Activated gamma-delta T cell (primary cell): ENCODE measurements at places on chromosomes 4 and X.

DNA sequence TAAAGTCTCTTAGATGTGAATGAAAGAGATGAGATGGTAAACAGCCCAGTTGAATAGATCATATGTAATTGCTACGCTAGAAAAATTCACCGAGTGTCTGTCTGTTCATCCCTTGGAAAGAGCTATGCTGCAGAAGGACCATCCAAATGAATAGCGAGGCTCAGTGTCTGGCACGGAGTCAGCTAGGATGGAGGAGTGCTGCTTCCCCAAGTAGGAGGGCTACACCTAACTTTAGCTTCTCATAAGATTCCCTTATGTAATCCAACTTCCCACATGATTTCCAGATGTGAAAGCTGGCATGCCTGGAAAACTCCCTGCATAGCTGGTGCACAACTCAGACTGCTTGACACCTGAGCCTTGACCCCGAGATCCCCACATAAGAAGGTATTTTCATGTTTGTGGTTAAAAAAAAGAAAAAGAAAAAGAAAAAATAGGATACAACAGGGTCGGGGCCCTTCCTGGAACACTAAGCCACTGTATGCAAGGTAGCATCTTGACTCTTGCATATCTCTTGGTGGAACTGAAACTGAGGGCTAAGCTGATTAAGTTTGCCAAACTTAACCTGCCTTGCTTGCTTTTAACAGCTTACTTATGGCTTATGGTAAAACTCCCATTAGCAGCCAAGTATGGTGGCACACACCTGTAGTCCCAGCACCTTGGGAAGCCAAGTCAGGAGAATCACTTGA, 82.3 kb downstream of the FREM3 start:
- DNase-seq: no peak

DNA sequence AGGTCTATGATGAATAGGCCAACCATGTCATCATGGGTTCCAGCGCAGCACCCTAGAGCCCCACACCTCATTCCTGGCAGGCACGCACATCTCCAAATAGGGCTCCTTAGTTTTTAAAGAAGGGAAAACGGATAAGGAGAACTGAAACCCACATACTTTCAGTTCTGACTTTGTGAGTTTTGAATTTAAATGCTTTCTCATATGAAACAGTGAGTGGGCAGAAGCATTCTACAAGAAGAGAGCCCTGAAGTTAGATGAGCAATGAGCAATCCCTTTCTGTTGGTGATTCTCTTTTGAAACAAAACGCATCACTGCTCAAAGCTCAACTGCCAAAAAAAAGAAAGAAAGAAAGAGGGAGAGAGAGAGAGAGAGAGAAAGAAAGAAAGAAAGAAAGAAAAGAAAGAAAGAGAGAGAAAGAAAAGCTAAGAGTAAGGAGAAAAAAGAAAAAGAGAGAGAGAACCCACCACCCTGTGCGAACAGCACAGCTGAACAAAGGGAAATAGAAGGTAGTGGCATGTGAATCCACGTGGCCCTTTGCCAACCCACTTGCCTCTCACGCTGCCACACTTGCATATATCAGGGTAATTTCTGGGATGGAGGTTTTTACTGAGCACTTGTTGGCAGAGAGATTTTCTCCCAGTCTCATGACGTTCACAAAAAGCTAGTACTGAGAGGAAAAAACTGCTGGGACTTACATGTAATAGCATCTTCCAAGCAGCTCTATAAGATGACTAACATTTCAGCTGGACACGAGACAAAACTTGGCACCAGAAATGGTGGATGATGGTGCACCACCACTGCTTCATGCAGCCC, 31.0 kb downstream of the TMSB4X start:
- no peak for DNase-seq

GRCh38 chr4:90842960-90843359, 715.8 kb downstream of the CCSER1 start:
- DNase-seq: no peak

GRCh38 chr4:74092957-74093356, 6.0 kb downstream of the CXCL2 start:
- DNase-seq: no peak

DNA sequence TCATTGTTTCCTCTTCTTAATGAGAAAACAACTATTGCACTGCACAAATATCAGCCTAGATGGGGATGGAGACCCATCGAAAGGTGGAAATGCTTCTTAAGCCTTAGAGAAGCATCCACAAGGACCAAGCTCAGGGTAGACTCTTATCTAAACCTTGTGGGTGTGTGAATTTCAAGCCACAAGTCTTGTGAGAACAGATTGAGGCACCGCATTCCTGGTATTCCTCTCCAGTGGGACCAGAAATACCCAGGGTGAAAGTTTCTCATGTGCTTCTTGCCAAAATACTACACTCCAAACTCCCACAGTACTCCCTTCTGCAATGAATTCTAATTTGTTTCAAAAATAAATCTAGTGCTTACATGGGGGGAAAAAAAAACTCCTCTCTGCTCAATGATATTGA, 375.6 kb downstream of the PDGFC start:
- no peak for DNase-seq

GRCh38 chrX:10242026-10242425, 85.3 kb downstream of the CLCN4 start:
- no peak for DNase-seq

DNA sequence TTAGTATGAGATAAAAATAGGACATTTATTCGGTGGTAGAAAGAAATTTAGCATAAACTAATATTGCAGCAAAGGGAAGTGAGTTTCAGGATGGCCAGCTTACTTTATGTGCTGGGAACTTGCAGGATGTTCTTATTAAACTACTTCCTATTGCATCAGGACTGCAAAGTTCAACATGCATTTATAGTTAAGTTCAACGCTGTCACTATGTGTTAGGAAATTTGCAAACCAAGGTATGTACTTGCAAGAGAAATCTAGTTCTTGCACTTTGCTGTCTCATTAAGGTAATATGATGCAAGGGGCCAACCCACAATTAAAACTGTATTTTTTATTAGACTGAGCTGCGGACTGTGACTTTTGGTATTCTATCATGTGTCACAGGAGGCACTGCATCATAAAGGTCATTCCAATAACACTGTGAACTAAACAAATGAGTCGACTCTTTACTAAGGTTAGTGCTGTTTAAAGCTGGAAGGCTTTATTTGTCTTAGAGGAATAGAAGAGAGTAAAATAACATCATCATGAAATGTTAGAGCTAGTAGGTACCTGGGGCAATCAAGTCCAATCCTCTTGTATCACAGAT, 1525.7 kb upstream of the TENM3 start:
- DNase-seq: no peak

DNA sequence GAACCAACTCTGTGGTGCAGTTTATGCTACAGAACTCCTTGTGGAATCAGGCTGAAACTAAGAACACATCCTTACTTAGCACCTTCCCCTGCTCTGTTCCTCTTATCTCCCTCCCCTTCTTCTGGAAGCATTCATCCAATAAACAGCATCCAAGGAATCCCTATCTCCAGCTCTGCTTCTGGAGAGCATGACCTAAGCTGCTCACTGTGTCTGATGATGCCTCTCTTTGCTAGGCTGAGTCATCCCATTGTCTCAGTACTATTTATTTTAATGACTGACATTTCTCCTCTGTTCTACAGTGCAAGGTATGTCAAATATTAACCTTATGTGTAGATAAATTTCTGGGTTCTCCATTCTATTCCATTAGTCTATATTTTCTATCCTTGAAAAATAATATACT, 71.2 kb downstream of the BEND2 start:
- DNase-seq: no peak

GRCh38 chr4:955931-956381, 17.4 kb downstream of the DGKQ start:
- DNase-seq: no peak

DNA sequence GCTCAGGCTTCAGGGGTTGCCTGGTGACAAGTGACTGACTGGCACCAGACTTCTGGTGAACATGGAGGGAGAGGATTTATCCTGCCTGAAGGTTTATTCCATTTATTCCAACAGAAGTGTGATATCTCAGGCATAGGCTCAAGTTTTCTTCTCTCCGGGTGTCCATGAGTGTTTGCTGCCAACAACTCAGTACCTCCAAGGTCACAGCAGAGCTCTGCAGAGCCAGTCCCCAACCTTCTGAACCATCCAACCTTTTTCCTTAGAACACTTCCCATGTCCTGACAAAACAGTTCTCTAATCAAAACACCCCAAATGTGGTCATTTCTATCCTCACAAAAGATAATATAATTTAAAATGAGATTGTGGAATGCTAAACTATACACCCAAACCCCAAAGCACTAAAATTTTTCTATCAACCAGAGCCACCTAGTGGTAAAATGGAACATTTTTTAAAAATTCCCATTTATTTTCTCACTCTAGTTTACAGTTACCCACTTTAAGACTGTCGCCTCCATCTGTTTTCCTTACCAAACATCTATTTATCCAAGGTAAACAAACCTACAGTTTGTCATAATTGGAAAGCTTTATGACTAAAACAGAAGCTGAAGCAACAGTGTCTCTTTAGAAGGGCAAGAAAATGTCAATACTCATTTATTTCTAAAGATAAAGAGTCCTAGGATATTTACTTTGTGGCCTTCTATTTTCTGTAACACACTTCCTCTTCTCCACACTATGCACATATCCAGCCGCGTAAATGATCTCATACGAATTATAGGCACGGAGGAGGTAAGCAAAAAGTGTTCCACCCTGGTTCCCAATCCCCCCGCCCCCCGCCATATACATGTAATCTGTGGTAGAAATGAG, 39.5 kb downstream of the TMEM154 start:
- DNase-seq: no peak

- DNase-seq: no peak
These were observed 20.2 kb downstream of the PDK3 start for GRCh38 chrX:24485323-24485722.

DNA sequence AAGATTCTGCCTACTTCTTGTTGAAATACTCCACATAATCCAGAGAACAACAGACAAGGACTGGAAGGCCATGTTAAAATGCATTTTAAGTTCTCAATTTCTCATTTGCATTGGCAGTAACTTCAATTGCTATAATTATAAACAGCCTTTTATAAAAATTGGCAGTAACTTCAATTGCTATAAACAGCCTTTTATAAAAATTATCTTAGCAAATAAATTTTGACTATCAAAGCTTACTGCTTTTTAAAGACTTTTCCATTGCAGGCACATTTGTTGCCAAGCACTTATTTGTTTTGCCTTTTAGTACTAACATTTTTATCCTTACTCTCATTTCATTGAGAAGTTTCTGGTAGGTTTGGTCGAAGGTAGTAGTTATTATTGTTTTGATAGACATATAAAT, 17.8 kb downstream of the SCFD2 start:
- no peak for DNase-seq

DNA sequence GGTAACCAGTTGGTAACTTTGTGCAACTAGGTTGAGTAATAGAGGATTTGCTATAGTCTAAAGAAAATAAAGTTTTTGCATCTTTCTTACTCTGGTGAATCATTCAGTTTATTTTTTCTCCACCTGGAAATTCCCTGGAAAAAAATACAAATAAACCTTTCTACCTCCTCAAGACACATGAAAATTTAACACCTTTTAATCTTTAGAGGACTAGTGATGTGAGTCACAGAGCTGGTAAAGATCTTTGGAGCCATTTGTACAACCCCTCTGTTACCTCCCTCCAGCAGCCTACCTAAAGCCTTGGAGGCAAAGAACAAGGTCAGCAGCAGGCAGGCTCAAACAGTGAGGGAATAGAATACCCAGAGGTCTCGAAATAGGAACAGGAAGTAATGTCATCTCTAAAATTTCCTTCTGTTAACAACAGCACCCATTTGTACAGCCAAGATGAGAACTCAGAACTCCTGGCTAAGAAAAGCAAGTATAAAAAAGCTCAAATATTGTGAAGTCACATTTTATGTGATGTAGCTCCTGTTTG, 10.2 kb upstream of the MAOB start:
- DNase-seq: no peak

DNA sequence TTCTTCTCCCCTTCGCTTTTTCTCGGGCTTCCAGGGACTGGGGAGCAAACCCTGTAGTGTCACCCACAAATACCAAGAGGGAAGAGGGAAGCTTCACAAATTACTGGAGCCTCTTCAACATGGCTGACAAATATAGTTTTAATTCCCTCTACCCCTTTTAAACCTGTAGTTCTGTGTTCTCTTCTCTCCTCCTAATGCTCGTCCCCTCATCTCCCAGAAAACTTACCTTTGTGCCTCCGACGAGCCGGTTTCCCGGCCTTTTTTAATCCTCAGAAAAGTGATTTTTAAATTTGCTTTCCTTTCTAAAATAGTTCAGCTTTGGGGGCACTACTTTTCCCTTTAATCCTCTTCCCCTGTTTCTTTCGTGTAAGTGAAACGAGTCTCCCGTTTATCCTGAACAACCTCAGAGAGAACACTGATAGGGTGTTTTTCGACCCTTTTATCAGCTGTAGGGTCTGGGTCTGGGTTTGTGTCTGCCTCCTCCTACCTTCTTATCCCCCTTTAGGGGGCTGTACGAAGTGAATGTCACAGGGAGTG, 408 bp downstream of the TET2 start:
- DNase-seq: no peak

GRCh38 chr4:186726426-186727168, 2.9 kb upstream of the FAT1 start:
- DNase-seq: no peak

DNA sequence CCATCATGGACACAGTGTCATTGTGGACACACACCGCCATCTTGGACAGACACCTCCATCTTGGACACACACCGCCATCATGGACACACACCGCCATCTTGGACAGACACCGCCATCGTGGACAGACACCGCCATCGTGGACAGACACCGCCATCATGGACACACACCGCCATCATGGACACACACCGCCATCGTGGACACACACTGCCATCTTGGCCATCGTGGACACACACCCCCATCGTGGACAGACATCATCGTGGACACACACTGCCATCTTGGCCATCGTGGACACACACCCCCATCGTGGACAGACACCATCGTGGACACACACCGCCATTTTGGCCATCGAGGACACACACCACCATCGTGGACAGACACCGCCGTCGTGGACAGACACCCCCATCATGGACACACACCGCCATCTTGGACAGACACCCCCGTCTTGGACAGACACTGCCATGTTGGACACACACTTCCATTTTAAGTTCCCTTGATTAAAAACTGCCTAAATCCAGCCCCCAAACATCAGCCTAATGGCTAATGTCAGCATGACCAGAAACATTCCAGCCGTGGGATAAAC, 9.1 kb downstream of the ASMTL start:
- DNase-seq: no peak

- no peak for DNase-seq
These were observed 10.5 kb downstream of the NKX3-2 start for GRCh38 chr4:13533670-13534343.

DNA sequence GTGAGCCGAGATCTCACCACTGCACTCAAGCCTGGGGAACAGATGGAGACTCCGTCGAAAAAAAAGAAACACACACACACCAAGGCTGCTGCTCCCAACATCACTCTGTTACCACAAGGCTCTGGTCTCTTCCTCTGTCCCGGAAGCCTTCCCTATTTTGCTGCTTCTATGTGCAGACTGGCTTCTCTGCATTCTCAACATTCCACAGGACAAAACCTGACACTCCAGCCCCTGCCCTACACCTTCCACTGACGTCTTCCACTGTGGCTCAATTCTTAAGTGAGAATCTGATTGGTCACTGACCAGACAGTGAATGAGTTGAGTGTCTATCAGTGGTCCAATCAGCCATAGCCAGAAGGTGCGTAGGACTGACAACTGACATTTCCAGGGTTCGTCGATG, 5.9 kb downstream of the ODAPH start:
- DNase-seq: no peak

- DNase-seq: no peak
These were observed 260.7 kb upstream of the GIMD1 start for GRCh38 chr4:106629268-106629625.
